ENCODE measurements at places on chromosomes 1 and 21. TPM values are rescaled to one million over a fixed set of nuclear protein-coding genes. Genes with fewer than 3 reads are reported as not detected.

DNA sequence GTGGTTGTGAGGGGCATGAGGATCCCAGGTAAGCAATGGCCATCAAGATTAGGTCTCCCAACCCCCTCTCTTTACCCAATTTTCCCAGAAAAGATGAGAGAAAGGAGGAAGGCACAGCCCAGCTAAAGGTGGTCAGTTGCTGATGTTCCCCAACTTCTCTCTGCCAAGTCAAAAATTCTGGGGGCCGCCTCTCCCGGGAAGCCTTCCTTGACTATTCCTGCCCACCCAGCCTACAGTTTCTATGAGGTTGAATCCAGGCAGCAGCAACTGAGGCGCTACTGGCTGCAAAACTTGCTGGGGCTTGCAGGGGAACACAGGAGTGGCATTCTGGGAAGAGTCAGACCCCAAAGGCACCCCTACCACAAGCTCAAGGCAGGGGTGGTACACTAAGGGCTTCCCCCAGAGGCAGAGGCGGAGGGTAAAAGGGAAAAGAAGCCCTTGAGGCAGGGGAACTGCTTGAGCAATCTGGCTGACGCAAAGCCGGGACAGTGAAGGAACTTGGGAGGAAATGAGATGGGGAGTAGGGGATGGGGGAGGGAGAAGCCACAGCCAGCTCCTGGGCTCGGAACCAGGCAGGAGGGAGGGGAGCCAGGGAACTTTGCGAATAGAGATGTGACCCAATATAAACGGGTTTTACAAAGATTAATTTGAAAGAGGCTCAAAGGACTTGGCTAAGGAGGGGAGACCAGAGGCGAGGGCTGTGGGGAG is 31.2 kb downstream of the SDC3 start:
- no peak overlapping the region for H3K27ac ChIP-seq
- DNase-seq: peak; percentile 39
- H3K4me1 ChIP-seq: no peaks in the 10 kb centered on the region
- no peaks in the 10 kb centered on the region for H3K27me3 ChIP-seq
- no peak overlapping the region for H3K4me3 ChIP-seq

DNA sequence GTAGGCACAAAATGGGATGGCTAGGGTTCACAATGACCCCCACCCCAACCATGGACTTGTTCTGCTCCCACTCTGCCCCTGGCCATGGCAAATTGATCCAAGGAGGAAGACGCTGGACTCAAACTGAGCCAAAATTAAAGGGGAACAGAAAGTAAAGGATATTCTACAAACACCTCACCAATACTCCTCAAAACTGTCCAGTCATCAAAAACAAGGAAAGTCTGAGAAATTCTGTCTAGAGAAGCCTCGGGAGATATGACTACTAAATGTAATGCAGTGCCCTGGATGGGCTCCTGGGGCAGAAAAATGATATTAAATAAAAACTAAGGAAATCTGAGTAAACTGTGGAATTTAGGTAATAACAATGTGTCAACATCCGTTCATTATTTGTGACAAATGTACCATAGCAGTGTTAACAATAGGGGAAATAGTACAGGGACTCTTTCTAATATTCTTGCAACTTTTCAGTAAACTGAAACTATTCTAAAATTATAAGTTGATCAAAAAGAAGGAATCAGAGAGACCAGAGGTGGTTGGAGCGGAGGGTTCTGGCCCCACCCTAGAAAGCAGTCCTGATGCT is 45.0 kb downstream of the MIS18A start:
- no peaks in the 10 kb centered on the region for H3K4me1 ChIP-seq
- DNase-seq: no peak
- no peak overlapping the region for H3K27ac ChIP-seq
- H3K36me3 ChIP-seq: no peaks in the 10 kb centered on the region
- no peak overlapping the region for H3K4me3 ChIP-seq

Gene LRRIQ3
- total RNA-seq: 0.23 TPM

DNA sequence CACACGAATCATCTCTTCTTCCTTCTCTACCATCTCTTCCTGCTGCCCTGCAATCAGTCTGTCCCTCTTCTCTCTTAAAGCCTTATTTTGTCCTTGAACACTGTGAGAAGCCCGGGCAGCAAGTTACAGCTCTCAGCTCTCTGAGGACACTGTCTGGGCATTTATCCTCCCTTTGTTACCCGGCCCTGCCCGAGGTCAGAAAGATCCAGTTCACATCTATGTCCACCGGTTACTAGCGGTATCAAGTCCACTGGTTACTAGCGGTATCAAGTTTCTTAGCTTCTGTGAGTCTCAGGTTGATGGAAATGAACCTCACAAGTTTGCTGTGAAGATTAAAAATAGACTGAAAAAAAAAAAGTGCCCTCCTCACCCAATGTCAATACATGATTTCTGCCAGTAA is 18.8 kb downstream of the IFNLR1 start:
- H3K4me1 ChIP-seq: no peaks in the 10 kb centered on the region
- no peak overlapping the region for H3K27ac ChIP-seq
- DNase-seq: no peak
- H3K4me3 ChIP-seq: no peak overlapping the region
- no peaks in the 10 kb centered on the region for H3K27me3 ChIP-seq

- no peak overlapping the region for H3K27ac ChIP-seq
- no peaks in the 10 kb centered on the region for H3K36me3 ChIP-seq
- no peak overlapping the region for H3K4me3 ChIP-seq
- H3K4me1 ChIP-seq: no peaks in the 10 kb centered on the region
- H3K27me3 ChIP-seq: no peaks in the 10 kb centered on the region
Observed at GRCh38 chr21:31622397-31622796, 37.1 kb upstream of the SOD1 start.

DNA sequence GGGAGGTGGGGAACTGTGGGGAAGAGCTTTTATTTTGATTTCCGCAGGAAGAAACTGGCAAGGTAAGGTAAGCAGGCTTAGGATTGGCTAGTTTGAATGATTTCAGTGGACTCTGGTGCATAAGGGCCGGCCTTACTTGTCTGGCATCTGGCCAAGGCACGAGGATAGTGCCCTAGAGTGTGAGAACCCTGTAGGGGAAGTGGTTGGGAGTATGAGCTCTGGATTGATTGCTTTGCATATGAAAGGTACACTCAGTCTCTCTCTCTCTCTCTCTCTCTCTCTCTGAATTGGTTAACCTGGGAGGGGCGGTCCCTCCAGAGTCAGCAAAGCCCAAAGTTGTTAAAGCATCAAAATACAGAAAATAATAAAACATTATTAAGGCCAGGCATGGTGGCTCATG is 463.0 kb downstream of the SIPA1L2 start:
- DNase-seq: no peak
- no peaks in the 10 kb centered on the region for H3K4me1 ChIP-seq
- no peaks in the 10 kb centered on the region for H3K36me3 ChIP-seq

Gene LCA5L
- total RNA-seq: 1.2 TPM

- H3K4me3 ChIP-seq: no peak overlapping the region
- no peaks in the 10 kb centered on the region for H3K27me3 ChIP-seq
- DNase-seq: no peak
- H3K4me1 ChIP-seq: peaks cover 3% of the 10 kb centered on the region
- H3K27ac ChIP-seq: no peak overlapping the region
- no peaks in the 10 kb centered on the region for H3K36me3 ChIP-seq
Observed at GRCh38 chr1:241611063-241611462, 29.1 kb downstream of the CHML start.

- DNase-seq: peak; percentile 41
- no peak overlapping the region for H3K4me3 ChIP-seq
- peak overlapping the region; percentile 2 for H3K27ac ChIP-seq
- H3K36me3 ChIP-seq: no peaks in the 10 kb centered on the region
Observed at GRCh38 chr1:236515443-236515958, 8.3 kb upstream of the LGALS8 start.

- no peak overlapping the region for H3K4me3 ChIP-seq
- DNase-seq: no peak
- H3K4me1 ChIP-seq: peaks cover 4% of the 10 kb centered on the region
- no peaks in the 10 kb centered on the region for H3K27me3 ChIP-seq
- H3K27ac ChIP-seq: no peak overlapping the region
Observed at GRCh38 chr1:154584267-154584994, 16.9 kb downstream of the CHRNB2 start.

DNA sequence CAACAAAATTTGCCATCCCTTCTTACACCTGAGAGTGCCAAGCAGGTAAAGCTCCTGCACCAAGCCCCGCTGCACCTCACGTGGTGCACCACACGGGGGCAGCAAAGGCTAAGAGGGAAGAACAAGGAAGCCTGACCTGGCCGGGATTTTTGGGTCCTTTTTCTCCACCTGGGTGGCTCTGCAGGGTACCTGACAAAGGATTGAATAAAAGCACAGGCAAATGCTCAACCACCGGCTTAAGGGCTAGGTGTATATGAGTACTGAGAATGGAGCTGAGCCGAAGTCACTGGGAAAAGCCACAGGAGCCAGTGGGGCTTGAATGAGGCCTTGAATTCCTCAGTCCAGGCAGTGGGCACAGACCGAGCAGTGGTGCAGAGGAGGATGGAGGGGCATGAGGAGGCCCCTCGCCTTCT is 36.4 kb downstream of the ZNF697 start:
- no peaks in the 10 kb centered on the region for H3K36me3 ChIP-seq
- no peak overlapping the region for H3K27ac ChIP-seq
- H3K27me3 ChIP-seq: no peaks in the 10 kb centered on the region
- peak; percentile 77 for DNase-seq

GRCh38 chr21:36813052-36813451 is 114.1 kb downstream of the SIM2 start:
- no peaks in the 10 kb centered on the region for H3K36me3 ChIP-seq
- H3K4me3 ChIP-seq: no peak overlapping the region
- H3K27me3 ChIP-seq: no peaks in the 10 kb centered on the region
- DNase-seq: no peak
- H3K4me1 ChIP-seq: no peaks in the 10 kb centered on the region

DNA sequence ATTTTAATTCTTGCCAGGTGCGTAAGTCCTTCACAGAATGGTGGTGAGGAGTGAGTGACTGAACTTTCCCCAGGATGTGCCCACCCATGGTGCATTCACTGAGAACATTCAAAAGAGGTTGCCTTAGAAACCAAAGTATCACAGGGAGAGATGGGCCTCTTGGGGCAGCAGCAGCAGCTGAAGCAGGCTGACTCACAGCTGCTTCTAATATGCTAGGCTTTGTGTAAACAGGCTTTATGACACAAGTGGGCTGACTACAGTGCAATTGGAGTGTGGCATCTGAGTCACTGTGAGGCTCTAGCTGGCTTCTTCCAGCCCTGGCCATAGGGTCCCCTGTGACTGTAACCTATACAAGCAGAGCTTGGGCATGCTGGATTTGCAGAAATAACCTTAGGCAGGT is 12.6 kb downstream of the PIGP start:
- no peak for DNase-seq
- no peaks in the 10 kb centered on the region for H3K36me3 ChIP-seq
- H3K27me3 ChIP-seq: no peaks in the 10 kb centered on the region
- H3K27ac ChIP-seq: no peak overlapping the region

- H3K4me1 ChIP-seq: no peaks in the 10 kb centered on the region
- no peak overlapping the region for H3K4me3 ChIP-seq
- H3K36me3 ChIP-seq: no peaks in the 10 kb centered on the region
- H3K27ac ChIP-seq: no peak overlapping the region
- no peak for DNase-seq
Observed at GRCh38 chr1:18093193-18093592, 14.4 kb upstream of the IGSF21 start.

DNA sequence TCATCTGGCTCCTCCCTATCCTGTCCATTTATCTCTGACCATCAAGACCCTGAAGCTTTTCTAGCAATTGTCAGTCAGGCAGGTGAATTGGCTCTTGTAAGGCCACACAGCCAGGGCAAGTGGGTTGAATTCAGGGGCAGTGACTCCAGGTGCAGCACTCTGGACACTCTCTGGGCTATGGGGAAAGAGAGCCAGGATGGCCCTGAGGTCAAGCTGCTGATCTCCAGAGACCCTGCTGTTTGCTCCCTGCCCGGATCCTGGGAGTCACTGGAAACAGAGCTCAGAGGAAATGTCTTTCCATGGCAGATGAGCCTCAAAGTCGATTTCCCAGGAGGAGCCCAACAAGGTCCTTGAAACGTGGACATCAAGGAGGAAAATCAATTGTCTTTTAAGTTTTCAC is 184.4 kb downstream of the C1orf94 start:
- H3K4me1 ChIP-seq: no peaks in the 10 kb centered on the region
- H3K4me3 ChIP-seq: no peak overlapping the region
- DNase-seq: no peak
- no peak overlapping the region for H3K27ac ChIP-seq
- H3K27me3 ChIP-seq: no peaks in the 10 kb centered on the region

DNA sequence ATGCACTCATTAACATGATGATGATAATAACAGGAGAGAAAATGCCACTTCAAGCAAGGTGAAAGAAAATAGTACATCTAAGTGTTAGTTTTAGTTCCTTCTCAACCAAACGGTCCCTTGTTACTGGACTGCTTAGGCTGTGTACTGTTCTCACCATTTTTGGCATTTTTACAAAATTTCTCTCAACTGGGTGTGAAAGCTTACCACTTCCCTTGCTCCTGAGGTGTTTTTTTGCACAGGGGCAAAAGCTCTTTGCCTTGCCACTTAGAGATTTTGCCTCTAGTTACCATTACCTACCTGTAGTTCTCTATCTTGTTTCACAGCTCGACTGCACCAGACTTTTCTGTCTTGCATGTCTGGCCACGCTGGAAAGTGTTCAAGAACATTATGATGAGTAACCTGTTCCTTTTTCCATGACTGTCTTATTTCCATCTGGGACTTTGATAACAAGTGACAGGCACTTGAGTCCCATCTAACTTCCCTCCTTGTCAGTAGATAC is 10.7 kb downstream of the NEK7 start:
- no peak overlapping the region for H3K27ac ChIP-seq
- peaks cover 22% of the 10 kb centered on the region for H3K4me1 ChIP-seq
- no peak for DNase-seq
- H3K27me3 ChIP-seq: no peaks in the 10 kb centered on the region

DNA sequence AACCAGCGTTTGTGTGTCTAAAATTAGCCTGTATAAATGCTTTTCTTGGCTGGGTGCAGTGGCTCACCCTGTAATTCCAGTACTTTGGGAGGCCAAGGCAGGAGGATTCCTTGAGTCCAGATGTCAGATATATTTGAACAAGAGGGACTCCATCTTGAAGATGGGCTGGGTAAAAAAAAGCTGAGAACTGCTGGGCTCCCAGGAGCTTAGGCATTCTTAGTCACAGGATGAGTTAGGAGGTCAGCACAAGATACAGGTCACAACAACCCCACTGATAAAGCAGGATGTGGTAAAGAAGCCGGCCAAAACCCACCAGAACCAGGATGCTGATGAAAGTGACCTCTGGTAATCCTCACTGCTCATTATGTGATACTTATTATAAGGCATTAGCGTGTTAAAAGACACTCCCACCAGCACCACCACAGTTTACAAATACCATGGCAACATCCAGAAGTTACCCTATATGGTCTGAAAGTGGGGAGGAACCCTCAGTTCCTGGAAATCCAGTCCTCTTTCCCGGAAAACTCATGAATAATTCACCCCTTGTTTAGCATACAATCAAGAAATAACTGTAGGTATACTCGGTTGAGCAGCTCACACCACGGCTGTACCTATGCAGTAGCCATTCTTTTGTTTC is 36.2 kb upstream of the ZNF496 start:
- no peak for DNase-seq
- H3K27me3 ChIP-seq: no peaks in the 10 kb centered on the region
- H3K36me3 ChIP-seq: no peaks in the 10 kb centered on the region
- H3K4me3 ChIP-seq: no peak overlapping the region
- peaks cover 1% of the 10 kb centered on the region for H3K4me1 ChIP-seq
- H3K27ac ChIP-seq: no peak overlapping the region

- H3K4me3 ChIP-seq: no peak overlapping the region
- no peaks in the 10 kb centered on the region for H3K27me3 ChIP-seq
- DNase-seq: no peak
- no peaks in the 10 kb centered on the region for H3K4me1 ChIP-seq
Observed at GRCh38 chr1:56590520-56591011, 11.2 kb upstream of the PLPP3 start.
